ENCODE measurements at places on chromosomes 3 and 15.
A peak's percentile ranks its signal among the peaks of the same experiment; 100 is the strongest.

GRCh38 chr3:107429320-107430181, 52.3 kb downstream of the CCDC54 start:
- H3K36me3 ChIP-seq: no peaks in the 10 kb centered on the region
- H3K27me3 ChIP-seq: peaks cover 26% of the 10 kb centered on the region

GRCh38 chr15:67170143-67170925, 84.1 kb downstream of the AAGAB start:
- H3K4me3 ChIP-seq: peak overlapping the region; percentile 11
- H3K36me3 ChIP-seq: peaks cover 65% of the 10 kb centered on the region
- H3K4me1 ChIP-seq: peaks cover 76% of the 10 kb centered on the region
- peaks cover 3% of the 10 kb centered on the region for H3K27me3 ChIP-seq
- DNase-seq: no peak

- peaks cover 38% of the 10 kb centered on the region for H3K4me1 ChIP-seq
- DNase-seq: no peak
- no peak overlapping the region for H3K27ac ChIP-seq
Observed at GRCh38 chr3:32143849-32144757, 37.7 kb downstream of the GPD1L start.

GRCh38 chr3:135081856-135082434, 286.9 kb downstream of the EPHB1 start:
- H3K4me1 ChIP-seq: no peaks in the 10 kb centered on the region
- H3K27me3 ChIP-seq: peaks cover 28% of the 10 kb centered on the region
- no peaks in the 10 kb centered on the region for H3K36me3 ChIP-seq
- no peak for DNase-seq
- no peak overlapping the region for H3K4me3 ChIP-seq

DNA sequence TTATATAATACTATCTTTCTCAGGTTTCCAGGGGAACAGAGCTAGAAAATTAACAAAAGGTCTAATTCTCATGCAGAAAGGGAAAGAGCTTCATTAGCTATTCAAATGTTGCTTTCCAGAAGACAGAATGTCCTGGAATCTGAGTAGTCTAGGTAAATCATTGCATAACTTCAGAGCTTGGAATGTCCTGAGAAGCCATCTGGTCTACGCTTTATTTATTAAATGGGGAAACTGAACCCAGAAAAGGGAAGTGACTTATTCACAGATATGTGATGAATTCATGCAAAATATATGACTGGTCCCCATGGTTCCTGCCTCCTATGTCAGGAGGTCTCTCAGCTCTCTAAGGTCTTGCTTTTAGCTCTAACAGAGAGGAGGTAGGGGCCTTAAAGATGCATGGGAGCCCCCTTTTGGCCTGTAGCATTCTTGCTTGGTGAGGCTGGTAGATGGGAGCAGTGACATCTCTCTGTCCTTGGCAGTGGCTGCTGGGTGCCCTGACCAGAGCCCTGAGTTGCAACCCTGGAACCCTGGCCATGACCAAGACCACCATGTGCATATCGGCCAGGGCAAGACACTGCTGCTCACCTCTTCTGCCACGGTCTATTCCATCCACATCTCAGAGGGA, 99.2 kb downstream of the CEMIP start:
- no peak overlapping the region for H3K27ac ChIP-seq
- DNase-seq: no peak
- H3K4me1 ChIP-seq: no peaks in the 10 kb centered on the region
- peaks cover 6% of the 10 kb centered on the region for H3K27me3 ChIP-seq
- no peaks in the 10 kb centered on the region for H3K36me3 ChIP-seq

DNA sequence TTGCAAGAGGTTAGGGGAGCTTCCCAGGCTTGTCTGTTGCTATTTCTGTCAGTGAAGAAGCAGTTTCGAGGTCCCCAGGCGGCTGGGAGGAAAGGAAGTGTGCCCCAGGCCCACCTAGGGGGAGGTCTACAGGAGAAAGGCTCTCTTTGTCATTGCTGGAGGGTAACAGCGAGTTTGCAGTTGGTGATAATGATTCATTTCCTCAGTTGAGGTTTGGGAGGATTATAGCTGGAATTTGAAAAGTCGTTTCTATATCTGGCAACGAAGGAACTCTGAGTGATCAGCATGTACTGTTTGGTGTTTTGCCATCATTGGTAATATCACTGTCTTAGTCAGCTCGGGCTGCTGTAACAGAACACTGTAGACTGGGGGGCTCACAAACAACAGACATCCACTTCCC, 65.5 kb upstream of the UBE3A start:
- no peak overlapping the region for H3K4me3 ChIP-seq
- H3K4me1 ChIP-seq: no peaks in the 10 kb centered on the region
- H3K27me3 ChIP-seq: no peaks in the 10 kb centered on the region
- no peaks in the 10 kb centered on the region for H3K36me3 ChIP-seq

GRCh38 chr15:62849316-62850106, 193.0 kb upstream of the TPM1 start:
- peaks cover 2% of the 10 kb centered on the region for H3K36me3 ChIP-seq
- H3K27me3 ChIP-seq: no peaks in the 10 kb centered on the region
- H3K4me1 ChIP-seq: peaks cover 47% of the 10 kb centered on the region
- H3K4me3 ChIP-seq: no peak overlapping the region
- H3K27ac ChIP-seq: no peak overlapping the region

DNA sequence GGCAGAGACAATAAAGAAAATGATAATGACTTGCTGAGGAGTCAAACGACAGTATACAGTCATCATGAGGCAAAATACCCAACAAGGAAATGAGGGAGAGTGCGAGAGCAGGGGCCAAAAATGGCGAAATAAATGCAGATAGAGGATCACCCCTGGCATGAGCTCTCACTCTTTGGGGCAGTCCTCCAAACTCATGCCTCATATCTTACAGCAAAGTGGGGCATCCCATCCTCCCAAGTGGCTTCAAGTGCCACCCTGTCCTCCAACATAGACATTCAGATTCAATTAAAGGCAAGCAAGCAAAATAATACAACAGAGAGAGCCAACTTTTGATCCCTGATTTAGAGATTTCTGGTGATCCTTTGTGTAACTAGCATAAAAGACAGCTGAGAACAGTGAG, 278.4 kb downstream of the GBE1 start:
- no peak overlapping the region for H3K4me3 ChIP-seq
- H3K27ac ChIP-seq: no peak overlapping the region
- H3K27me3 ChIP-seq: no peaks in the 10 kb centered on the region
- H3K4me1 ChIP-seq: no peaks in the 10 kb centered on the region
- H3K36me3 ChIP-seq: no peaks in the 10 kb centered on the region

GRCh38 chr15:63244399-63244798, 33.0 kb upstream of the APH1B start:
- no peak for DNase-seq
- no peak overlapping the region for H3K4me3 ChIP-seq
- H3K36me3 ChIP-seq: peaks cover 47% of the 10 kb centered on the region
- no peaks in the 10 kb centered on the region for H3K27me3 ChIP-seq
- H3K4me1 ChIP-seq: peaks cover 26% of the 10 kb centered on the region

DNA sequence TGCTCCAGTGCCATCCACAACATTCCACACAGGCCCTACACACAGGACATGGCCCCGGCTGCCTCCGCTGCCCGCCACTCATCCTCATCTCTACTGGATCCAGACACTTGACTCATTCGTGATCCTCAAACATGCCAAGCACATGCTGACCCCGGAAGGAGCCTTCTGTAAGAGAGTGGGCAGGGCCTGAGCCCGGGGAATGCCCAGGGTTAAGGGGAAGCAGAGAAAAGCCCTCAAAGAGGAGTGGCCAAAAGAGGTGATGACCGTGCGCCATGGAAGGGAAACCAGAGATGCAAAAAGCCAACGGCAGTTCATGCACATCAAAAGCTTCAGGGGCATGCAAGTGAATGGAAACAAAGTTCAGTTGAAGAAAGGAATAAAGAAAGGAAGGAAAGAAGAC, 46.1 kb downstream of the RFTN1 start:
- peaks cover 15% of the 10 kb centered on the region for H3K27me3 ChIP-seq
- H3K27ac ChIP-seq: no peak overlapping the region
- H3K4me1 ChIP-seq: peaks cover 13% of the 10 kb centered on the region

- H3K27me3 ChIP-seq: no peaks in the 10 kb centered on the region
- H3K27ac ChIP-seq: peak overlapping the region; percentile 49
- peaks cover 11% of the 10 kb centered on the region for H3K36me3 ChIP-seq
Observed at GRCh38 chr3:161042023-161042501, 63.1 kb downstream of the B3GALNT1 start.

DNA sequence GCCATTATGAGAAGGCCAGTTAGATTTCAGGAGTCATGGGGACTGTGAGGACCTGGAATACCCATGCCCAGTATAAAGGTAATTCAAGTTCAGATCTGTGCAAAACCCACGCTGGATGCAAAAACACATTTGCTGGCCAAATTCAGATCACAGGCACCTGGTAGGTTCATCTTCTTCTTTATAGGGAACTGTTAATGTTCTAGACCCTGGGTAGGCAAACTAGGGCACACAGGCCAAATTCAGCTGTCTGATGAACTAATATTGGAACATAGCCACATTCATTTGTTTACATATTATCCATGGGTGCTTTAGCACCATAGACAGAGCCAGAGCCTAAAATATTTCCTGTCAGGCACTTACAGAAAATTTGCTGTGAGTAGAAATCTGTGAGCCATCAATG, 241.4 kb downstream of the PTPRG start:
- H3K4me1 ChIP-seq: peaks cover 33% of the 10 kb centered on the region
- DNase-seq: no peak
- H3K4me3 ChIP-seq: no peak overlapping the region
- no peak overlapping the region for H3K27ac ChIP-seq
- peaks cover 5% of the 10 kb centered on the region for H3K36me3 ChIP-seq

DNA sequence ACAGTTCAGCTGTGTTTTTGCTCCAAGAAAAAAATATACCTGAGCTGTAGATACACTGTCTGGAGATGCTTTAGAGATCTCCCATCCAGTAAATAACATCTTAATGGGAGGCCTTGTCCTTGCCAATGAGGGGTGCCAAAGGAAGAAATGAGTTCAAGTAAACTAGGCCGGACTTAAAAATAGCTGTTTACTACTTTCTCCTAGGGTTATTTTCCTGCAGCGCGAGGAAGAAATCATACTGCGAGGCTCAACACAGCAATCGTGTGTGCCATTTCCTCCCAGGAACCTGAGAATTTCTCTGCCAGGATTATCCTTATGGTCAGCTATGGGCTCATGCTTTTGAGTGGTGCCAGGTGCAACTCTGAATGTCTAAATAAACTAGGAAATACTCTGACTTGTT, 71.9 kb downstream of the CMTM8 start:
- H3K4me1 ChIP-seq: peaks cover 23% of the 10 kb centered on the region
- peaks cover 4% of the 10 kb centered on the region for H3K27me3 ChIP-seq
- no peak overlapping the region for H3K27ac ChIP-seq
- H3K4me3 ChIP-seq: no peak overlapping the region

DNA sequence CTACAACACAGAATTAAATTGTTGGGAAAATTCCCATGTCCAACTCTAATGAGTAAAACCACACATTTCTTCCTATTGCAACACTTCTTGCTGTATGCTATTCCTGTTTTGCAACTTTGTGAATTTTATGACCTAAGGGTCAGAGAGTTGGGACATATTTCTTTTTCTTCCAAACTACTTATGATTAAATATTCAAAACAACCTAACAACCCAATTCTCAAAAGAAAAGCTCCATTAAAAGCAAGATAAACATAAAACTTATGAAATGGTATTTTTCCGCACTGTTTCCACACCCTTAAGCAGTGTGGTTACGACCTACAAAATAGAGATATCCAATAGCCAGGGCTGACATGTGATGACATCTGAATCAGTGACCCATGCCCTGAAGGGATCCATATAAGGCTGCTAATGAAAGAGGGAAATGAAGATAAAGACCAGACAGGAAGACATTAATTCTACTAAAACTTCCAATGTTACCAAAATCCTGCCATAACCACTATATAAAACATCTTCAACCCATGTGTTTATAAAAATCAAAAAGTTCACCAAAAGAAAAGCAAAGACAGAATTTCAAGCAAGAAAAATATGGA, 45.6 kb downstream of the DMXL2 start:
- no peak for DNase-seq
- H3K4me1 ChIP-seq: peaks cover 5% of the 10 kb centered on the region
- no peak overlapping the region for H3K4me3 ChIP-seq
- no peaks in the 10 kb centered on the region for H3K27me3 ChIP-seq
- no peak overlapping the region for H3K27ac ChIP-seq

DNA sequence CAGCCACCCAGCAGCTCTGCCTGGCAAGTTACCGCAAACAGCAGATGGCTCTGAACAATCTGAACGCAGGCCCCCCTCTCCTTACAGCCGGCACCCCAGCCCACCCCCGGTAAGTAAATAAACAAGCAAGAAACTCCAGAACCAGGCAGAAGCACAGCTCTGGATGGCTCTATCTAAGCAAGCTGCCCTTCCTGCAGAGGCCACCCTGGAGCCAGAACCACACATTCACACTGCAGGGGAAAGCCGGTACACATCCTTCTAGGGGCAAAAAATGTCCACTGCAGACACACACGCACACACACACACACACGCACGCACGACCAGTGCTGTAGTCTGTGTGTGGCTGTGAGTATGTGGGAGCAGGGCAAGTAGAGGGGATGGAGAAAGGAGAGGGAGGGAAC, 63.9 kb downstream of the ADCY5 start:
- H3K27me3 ChIP-seq: peaks cover 13% of the 10 kb centered on the region
- H3K36me3 ChIP-seq: no peaks in the 10 kb centered on the region
- H3K4me3 ChIP-seq: no peak overlapping the region
- peaks cover 35% of the 10 kb centered on the region for H3K4me1 ChIP-seq
- no peak for DNase-seq

DNA sequence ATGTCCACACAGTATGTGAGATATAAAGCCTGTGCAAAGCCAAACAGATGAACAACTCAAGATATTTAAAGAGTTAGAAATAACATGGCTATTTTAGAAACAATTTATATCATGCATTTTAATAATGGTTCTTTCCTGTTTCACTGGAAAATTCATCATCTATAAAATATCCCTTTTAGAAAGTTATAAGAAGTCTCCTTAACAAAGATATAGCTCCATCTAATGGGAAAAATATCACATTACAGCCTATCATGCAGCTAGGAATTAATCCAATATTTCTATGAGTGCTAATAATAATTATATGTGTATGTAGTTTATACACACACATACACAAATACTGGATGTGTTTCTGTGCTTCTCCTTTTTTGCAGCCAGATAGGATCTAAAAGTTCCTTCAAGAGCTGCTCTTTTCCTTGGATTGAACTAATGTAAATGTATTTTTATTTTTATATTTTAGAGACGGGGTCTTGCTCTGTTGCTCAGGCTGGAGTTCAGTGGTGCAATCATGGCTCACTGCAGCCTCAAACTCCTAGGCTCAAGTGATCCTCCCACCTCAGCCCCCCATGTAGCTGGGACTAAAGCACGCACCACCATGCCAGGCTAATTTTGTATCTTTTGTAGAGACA, 21.6 kb downstream of the RPL22L1 start:
- no peaks in the 10 kb centered on the region for H3K4me1 ChIP-seq
- no peaks in the 10 kb centered on the region for H3K36me3 ChIP-seq
- H3K4me3 ChIP-seq: no peak overlapping the region

DNA sequence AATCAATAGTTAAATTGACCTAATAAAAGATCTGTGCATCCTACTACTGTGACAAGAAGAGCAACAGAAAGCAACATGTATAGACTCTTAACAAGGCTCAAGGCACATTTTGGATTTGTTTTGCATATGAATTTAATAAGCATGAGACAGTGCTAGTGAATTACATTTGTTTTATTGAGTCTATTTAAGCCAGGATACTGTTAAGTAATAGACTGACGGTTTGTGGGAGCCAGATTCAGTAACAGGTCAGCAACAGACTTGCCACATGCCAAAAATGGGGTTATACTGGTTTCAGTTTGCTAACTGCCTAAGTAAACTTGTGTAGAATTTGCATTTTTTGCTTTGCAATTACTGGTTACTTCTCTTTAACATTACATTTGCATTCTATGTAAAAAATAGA, 54.0 kb downstream of the MBNL1 start:
- peaks cover 9% of the 10 kb centered on the region for H3K36me3 ChIP-seq
- no peak for DNase-seq
- no peaks in the 10 kb centered on the region for H3K27me3 ChIP-seq
- H3K4me3 ChIP-seq: no peak overlapping the region
- H3K27ac ChIP-seq: no peak overlapping the region

- H3K27ac ChIP-seq: no peak overlapping the region
- no peaks in the 10 kb centered on the region for H3K36me3 ChIP-seq
- DNase-seq: no peak
- peaks cover 4% of the 10 kb centered on the region for H3K27me3 ChIP-seq
- H3K4me1 ChIP-seq: peaks cover 3% of the 10 kb centered on the region
Observed at GRCh38 chr15:38647683-38648082, 83.1 kb upstream of the RASGRP1 start.

Measured in type B pancreatic cell (in vitro differentiated cells).